ENCODE measurements at places on chromosomes 6 and 20. TPM values are rescaled to one million over a fixed set of nuclear protein-coding genes. Genes with fewer than 3 reads are reported as not detected.

Gene MROH8
- total RNA-seq: 8.2 TPM

GRCh38 chr6:101286146-101286545 is 107.4 kb upstream of the GRIK2 start:
- no peak for DNase-seq

DNA sequence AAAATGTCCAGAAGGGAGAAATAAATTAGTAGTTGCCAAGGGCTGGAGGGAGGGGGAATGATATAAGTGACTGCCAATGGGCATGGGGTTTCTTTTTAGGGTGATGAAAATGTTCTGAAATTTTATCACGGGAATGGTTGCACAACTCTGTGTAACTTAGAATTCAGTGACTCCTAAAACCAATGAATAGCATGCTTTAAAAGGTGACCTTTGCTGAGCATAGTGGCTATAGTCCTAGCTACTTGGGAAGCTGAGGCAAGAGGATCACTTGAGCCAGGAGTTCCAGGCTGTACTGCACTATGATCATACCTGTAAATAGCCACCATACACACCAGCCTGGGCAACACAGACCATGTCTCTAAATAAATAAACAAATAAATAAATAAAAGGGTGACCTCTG is 109.0 kb downstream of the ATG5 start:
- DNase-seq: no peak

DNA sequence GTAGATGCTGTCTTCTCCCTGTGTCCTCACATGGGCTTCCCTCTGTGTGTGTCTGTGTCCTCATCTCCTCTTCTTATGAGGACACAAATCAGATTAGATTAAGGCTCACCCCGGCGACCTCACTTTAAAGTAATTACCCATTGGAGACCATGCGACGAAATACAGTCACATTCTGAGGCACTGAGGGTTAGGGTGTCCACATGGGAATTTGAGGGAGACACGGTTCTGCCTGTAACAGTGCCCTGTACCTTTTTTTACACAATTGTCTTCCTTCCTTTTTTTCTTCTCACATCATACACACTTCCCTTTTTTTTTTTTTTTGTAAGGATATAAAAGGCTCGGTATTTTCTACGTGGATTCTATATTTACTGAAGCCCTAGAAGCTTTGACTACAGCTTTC is 48.9 kb downstream of the DEK start:
- DNase-seq: no peak
